ENCODE measurements at places on chromosomes 6 and 20.

- no peak for DNase-seq
These were observed 86.1 kb downstream of the GJA10 start for GRCh38 chr6:89980353-89980752.

- no peak for DNase-seq
These were observed 4.4 kb upstream of the TUBB1 start for GRCh38 chr20:59014680-59015389.

DNA sequence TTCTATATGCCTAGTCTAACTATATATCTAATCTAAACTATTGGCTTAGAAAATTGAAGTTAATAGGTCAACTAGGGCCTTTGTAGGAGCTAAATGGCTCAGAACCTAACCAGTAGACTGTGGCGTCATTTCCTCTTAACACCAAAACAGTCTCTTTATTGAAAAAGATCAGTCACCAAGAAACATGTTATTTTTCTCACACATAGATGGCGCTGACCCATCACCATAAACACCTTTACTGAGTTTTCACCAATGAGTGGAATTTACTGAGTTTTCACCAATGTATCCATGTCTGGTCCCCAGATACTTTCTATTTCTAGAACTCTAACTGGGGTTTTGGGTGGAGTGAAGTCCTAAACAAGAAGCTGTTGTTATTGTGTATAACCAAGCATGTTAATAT lies 636.0 kb downstream of the BCKDHB start:
- DNase-seq = no peak

DNA sequence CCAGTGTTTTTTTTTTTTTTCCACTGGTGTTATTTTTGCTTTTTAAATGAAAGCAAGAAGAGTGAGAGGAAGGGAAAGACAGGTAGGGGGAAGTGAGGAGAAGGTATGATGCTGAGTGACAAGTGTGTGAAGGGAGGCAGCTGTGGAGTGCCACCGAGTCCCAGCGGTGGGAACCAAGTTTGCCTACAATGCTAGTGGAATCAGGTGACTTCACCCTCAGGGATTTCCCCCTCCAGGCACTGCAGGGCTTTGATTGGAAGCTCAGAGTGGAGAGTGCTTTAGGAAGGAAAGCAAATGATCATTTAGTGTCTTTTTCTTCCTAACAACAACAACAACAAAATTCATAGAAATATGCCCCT lies 120.5 kb upstream of the ENPP5 start:
- DNase-seq = no peak

GRCh38 chr6:43734294-43734665 lies 35.7 kb upstream of the VEGFA start:
- DNase-seq = no peak

- peak; percentile 73 for DNase-seq
These were observed 285.2 kb downstream of the UST start for GRCh38 chr6:149031859-149032598.

DNA sequence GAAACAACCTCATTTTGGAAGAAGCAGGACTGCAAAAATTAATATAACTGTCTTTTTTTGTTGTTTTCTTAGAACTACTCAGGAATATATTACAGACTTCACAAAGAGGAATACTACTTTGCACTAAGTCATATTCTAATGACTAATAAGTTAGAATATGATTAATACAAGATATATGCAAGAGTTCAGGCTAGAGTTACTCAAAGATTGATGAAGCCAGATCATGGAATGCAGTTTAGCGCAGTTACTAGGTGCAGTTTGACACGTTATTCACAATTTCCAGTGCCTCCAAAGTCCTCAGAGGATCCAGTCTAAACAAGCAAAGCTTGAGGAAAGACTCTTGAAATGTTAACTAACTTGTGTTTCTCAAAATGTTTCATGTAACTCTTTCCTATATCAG lies 1.2 kb upstream of the MYCT1 start:
- no peak for DNase-seq

DNA sequence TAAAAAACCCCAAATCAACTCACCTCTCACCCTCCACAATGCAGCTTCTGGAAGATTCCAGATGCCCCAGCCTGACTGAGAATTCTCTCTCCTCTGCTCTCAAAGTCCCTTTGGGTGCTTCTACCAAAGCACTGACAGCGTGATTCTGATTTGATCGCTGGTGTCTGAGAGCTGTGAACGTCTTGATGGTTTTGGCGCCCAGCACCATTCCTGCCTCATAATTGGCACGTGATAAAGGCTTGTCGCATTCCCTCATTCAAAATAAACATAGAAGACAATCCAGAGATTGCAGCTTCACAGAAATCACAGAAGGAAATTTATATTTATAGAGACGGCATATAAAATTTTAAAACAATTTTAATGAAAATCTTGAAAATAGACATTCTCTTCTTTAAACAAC lies 24.1 kb upstream of the ECI2 start:
- no peak for DNase-seq

DNA sequence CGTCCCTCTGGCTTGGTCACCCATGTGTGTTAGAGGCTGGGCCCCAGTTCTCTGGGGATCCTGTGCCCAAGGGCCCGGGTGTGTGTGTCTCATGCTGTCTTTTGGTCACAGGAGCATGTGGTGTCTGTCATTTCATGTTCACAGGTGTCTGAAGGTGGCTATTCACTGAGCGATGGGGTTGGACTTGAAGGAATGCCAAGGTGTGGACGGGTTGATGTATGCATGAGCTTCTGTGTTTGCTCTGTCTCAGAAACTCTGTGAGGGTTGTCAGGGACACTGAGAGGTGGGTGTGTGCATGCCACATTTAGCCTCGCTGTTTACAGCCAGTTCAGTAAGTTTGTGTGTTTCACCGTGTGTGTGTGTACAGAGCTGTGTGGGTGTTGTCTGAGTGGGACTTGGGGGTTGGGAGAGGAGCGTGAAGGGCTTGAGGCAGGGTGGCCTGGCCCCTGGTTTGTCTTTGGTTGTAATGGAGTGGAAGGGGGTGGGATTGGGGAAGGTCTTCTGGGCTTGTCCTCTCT lies 1.2 kb downstream of the DDR1 start:
- DNase-seq = no peak

- DNase-seq = no peak
These were observed 408.4 kb downstream of the PKHD1 start for GRCh38 chr6:51678905-51679620.

- no peak for DNase-seq
These were observed 556.2 kb upstream of the JARID2 start for GRCh38 chr6:14689639-14690038.

- DNase-seq = no peak
These were observed 79.5 kb upstream of the RNF217 start for GRCh38 chr6:124882579-124883393.
